ENCODE measurements at places on chromosomes 3 and 15.

DNA sequence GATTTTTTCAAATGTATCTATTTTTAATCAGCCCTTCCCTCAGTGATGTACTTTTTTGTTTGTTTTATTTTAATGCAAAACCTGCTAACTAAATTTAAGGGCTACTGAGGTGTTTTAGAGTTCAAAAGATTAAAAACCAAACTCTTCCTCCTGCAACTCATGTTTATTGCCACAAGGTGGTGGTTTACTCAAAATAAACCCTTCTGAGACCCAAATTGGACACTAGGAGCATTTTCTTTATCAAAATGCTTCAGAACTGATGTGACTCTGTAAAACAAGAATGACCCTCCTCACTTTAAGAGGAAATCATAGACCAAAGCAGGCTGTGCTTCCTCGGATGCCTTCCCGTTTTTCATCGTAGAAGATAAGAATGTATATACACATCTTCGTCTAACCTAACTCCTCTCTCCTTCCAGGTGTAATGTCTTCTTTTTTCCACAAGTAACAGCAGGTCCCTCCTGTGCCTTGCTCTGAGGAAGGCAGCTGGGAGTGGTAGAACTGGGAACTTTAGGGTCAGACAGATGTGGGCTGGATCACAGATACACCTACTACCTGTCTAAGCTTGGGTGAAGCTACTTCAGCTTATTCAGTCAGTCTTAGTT is 2.9 kb upstream of the NME9 start:
- DNase-seq = peak; percentile 50

DNA sequence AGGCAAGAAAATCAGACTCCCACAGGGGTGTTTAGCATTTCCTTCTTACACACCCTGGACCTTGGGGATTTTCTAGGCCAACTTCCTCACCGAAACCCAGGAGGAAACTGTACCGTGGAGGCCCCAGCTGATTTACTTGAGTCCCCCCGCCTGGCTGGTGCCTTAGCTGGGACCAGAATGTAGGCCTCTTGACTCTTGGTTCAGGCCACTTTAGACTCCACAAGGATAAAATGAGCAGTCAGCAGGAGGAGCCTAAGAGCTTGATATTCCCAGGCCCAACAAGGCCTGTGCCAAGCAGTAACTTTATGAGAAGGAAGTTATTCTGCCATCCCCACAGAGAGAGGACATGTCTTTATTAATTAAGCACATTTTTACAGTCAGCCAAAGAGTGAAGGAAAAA is 4.6 kb upstream of the APBA2 start:
- DNase-seq = no peak

DNA sequence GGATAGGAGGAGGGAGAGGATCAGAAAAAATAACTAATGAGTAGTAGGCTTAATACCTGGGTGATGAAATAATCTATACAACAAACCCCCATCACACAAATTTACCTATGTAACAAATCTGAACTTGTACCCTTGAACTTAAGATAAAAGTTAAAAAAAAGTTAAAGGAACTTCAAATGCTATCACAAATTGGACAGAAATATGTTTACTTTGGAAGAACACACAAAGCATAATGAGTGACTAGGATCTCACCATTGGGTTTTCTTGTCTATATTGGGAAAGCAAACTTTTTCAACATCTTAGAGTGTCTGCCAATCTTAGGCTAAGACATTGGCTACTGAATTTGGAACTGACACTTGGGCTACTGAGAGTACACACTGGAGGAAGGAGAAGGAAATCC is 140.4 kb downstream of the THRB start:
- DNase-seq = no peak

GRCh38 chr15:101168898-101169494 is 82.9 kb downstream of the CHSY1 start:
- DNase-seq = no peak

GRCh38 chr3:42043099-42043813 is 47.9 kb upstream of the TRAK1 start:
- DNase-seq = peak; percentile 94

Measured in SK-N-DZ (cell line).